ENCODE measurements at places on chromosomes 6 and 20. TPM values are rescaled to one million over a fixed set of nuclear protein-coding genes. Genes with fewer than 3 reads are reported as not detected.

DNA sequence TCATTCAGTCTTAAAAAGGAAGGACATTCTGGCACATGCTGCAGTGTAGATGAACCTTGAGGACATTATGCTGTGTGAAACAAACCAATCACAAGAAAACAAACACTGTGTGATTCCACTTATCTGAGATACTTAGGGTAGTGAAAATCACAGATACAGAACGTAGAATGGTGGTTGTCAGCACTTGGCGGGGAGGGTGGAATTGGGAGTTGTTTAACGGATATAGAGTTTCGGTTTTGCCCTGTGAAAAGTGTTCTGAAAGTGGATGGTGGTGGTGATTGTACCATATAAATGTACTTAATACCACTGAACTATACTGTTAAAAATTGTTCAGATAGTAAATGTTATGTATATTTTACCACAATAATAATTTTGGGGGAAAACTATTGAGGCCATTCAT, 18.4 kb downstream of the KAT14 start:
- DNase-seq: no peak

GRCh38 chr6:46706464-46706863, 18.8 kb downstream of the TDRD6 start:
- DNase-seq: peak; percentile 12

DNA sequence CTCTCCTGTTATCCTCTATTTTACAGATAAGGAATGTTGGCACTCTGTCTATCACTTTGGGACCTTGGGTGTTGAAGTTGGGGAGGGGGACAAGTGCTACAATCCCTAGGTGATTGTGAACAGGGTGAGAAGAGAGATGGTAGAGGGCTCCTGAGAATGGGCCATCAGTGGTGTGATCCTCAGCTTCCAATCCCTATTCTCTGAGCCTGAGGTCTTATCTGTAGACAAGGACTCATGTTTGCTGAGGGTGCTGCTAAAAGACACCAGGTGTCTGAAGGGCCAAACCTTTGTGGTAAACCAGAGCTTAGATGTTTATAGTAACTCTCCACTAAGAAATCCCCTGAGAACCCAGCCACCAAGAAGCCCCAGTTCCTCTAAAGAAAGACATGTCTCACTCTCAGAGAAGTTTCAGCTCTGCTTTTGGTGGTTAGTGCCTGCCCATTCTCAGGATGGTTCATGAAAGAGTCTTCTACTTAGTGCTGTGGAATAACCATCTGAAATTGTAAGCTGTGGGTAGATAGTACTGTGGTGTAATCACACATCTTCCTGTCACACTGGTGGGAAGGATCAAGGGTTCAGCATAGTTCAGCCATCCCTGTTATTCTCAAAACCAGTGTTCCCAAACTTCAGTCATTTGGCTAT, 58.2 kb upstream of the IL20RA start:
- peak; percentile 58 for DNase-seq

- no peak for DNase-seq
Observed at GRCh38 chr6:132612449-132613108, 11.5 kb downstream of the TAAR2 start.

GRCh38 chr6:29924731-29925130, 17.6 kb upstream of the HLA-A start:
- DNase-seq: peak; percentile 66

DNA sequence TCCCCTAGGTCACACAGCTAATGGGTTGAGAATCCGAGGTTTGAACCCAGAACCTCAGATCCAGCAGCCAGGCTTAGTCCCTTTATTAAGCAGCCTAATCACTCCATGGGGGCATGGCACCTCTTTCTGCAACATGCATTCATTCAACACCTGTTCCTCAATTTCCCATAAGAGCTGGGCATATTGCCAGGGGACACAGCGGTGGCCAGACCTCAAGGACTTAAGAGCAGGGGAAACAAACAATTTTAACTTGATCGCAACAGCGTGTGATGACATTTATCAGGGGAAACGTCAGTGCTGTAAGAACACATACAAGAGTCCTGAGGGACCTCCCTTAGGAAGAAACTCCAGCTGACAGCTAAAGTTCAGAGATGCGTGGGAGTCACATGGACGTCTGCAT, 267.4 kb upstream of the CDH4 start:
- no peak for DNase-seq

GRCh38 chr6:47168180-47168579, 126.0 kb upstream of the ADGRF1 start:
- DNase-seq: no peak

DNA sequence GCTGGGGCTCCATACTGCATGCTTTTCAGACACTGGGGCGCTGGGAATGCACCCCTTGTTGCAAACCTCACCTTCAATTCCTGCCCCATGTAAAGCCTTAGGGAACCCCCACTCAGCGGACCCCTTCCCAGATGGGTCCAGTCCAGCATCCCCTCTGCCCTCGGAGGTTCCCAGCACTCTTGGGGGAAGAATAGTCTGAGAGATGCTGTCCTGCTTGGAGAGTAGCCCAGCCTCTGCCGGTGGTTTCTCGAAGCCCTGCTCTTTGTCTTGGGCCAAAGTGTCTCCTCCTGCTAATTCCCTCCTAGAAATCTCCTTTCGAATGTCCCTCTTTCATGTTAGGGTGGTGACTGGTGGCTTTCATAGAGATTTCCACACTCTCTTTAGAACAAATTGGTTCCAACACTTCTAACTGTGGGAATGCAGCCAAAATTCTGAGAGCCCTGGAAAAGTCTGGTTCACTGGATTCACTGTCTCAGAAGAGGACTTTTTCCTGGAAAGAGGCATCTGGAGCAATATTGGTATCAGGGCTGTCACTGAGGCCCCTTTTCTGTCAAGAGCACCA, 24.9 kb upstream of the SULF2 start:
- no peak for DNase-seq

DNA sequence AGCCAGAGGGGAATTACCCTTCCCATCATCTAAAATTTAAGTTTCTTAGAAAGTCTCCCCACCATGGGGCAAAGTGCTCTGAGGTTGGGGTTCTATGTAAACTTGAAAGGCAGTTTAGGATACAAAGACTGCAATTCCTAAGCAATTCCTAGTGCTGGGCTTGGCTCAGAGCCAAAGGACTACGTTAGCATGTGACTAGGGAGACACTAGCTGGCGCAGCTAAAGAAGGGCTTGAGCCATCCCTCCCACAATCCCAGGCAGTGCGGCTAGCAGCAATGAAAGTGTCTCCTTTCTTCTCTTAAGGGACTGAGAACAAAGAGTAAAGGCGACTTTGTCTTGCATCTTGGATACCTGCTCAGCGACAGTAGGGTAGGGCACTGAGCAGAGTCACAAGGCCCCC, 306.6 kb upstream of the FKBP1C start:
- no peak for DNase-seq

- no peak for DNase-seq
Observed at GRCh38 chr6:20474874-20475542, 59.2 kb upstream of the CDKAL1 start.

DNA sequence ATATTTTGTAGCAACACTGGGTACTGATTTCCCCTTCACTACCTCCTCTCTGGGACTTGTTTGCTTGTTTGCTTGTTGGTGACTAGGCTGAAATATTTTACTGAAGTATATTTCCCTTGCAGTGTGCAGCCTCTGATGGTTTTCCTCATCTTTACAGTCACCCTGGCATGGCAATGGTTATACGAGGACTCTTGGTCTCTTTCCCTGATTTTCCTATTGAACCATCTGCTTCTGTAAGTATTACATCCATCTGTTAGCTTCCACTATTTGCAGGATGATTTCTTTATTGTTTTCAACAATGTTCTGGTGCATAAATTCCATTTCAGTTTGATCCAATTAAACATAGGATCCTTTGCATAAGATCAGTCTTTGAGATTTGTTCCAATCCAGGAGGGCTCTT, 465.1 kb downstream of the MEI4 start:
- DNase-seq: no peak

DNA sequence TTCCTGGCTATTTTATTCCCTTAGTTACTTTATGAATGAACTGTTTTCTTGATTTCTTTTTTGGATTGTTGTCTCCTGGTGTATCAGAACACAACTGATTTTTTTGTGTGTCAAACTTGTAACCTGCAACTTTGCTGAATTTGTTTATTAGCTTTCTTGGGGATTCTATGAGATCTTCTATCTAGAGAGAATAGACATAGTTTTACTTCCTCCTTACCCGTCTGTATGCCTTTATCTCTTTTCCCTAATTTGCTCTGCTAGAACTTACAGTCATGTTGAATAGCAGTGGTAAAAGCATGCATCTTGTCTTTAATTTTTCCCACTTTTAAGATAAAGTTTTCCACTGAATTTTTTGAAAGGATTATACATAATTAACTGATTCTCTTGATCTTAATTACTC, 13.2 kb downstream of the RNF146 start:
- DNase-seq: no peak

GRCh38 chr6:90466154-90466940, 120.5 kb downstream of the MAP3K7 start:
- peak; percentile 73 for DNase-seq

- DNase-seq: peak; percentile 16
Observed at GRCh38 chr6:166587631-166588413, 1.3 kb upstream of the RAMACL start.

GRCh38 chr6:30781395-30781742, 37.0 kb upstream of the IER3 start:
- no peak for DNase-seq

PACSIN1 gene
- 0.47 TPM for total RNA-seq

TRIM15 gene
- total RNA-seq: not detected

C6orf58 gene
- total RNA-seq: not detected

HLA-DPA1 gene
- total RNA-seq: 27.9 TPM

FAM209A gene
- 0.83 TPM for total RNA-seq
